Trophoblast cell (in vitro differentiated cells and primary cell): ENCODE measurements at places on chromosomes 5 and 9.

DNA sequence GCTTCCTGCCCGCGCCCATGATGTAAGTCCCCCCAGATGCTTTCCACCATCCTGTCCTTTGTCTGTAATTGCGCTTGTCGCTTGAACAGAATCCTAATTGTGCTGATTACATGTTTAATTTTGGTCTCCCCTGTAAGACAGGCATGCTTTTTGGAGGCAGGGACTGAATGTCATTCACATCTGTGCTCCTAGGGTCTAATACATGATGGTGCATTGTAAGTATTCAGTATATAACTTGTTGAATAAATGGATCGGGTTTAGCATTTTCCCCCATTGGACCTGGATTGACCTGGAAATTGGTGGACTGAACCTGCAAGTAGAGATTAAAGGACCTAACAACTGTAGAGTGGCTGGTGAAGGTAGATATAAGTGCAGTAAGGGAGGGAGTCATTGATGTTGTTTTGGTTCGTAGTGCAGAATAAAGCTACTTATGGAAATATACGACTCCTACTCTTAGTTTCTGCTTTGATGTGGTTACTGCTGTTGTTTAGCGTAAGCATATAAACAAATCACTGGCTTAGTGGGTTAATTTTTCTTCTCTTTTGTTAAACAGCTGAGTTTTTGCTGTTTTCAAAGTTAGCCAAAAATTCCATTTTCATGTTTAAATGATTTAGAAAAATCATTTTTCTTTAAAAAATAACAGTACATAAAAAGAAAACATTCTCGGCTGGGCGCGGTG lies 57.3 kb downstream of the TRIO start:
- H3K4me3 ChIP-seq = no peak overlapping the region
- H3K36me3 ChIP-seq = no peaks in the 10 kb centered on the region
- H3K27ac ChIP-seq = no peak overlapping the region
- H3K4me1 ChIP-seq = peaks cover 5% of the 10 kb centered on the region
- no peak for DNase-seq

GRCh38 chr9:618478-618877 lies 223.0 kb upstream of the DMRT1 start:
- no peak overlapping the region for H3K27ac ChIP-seq
- no peak overlapping the region for H3K4me3 ChIP-seq

- H3K4me1 ChIP-seq = no peaks in the 10 kb centered on the region
- no peak overlapping the region for H3K4me3 ChIP-seq
- H3K36me3 ChIP-seq = no peaks in the 10 kb centered on the region
- H3K27me3 ChIP-seq = no peaks in the 10 kb centered on the region
- DNase-seq = no peak
Observed at GRCh38 chr9:11558043-11558442, 945.2 kb upstream of the PTPRD start.

DNA sequence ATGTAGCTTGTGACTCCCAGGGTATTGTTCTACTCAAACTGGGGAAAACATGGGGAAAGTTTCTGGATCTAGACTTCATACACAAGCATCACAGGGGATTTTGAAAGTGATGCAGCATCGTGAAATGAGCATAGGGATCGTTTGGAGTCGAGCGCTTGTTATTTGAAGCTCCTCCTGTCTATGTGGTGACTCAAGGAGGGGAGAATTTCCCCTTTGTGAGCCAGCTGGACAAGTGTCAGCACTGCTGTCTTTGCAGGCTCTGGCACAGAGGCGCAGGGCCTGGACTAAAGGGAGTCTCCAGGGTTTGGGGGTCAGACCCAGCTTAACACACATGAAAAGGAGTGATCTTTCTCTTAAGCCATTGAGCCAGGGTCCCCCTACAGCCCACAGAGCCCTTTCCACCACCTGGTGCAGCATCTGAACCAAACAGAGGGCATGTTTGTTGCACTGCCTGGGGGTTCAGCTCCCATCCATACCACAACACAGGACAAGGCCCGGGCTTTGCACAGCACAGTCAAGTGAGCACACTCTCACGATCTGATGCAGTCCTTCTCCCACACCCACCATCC lies 51.0 kb downstream of the IRF1 start:
- DNase-seq = peak; percentile 70
- H3K27me3 ChIP-seq = no peaks in the 10 kb centered on the region
- no peaks in the 10 kb centered on the region for H3K36me3 ChIP-seq
- H3K27ac ChIP-seq = no peak overlapping the region
- no peak overlapping the region for H3K4me3 ChIP-seq
- H3K4me1 ChIP-seq = peaks cover 19% of the 10 kb centered on the region

DNA sequence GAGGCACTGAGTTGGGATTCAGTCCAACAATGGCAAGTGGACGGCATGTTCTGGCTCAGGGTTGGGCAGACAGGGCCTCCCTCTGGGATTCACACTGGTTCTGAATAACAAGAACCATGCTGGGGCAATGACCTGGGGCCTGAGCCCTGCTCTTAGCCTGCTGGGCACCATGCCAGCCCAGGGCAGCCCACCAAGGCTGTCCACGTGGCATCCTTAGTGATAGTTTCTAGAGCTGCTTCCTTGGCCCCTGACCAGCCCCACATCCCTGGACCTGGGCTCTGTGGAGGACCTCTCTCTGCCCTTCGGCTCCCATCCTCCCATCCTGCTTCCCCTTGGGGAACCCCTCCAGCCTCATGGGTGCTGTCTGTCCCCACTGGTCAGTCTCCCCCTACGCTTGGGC lies 22.3 kb upstream of the OLFM1 start:
- H3K36me3 ChIP-seq = no peaks in the 10 kb centered on the region
- no peaks in the 10 kb centered on the region for H3K27me3 ChIP-seq
- no peak overlapping the region for H3K27ac ChIP-seq
- DNase-seq = no peak

- H3K4me3 ChIP-seq = peak overlapping the region; percentile 50
- no peaks in the 10 kb centered on the region for H3K36me3 ChIP-seq
- no peak overlapping the region for H3K27ac ChIP-seq
- no peaks in the 10 kb centered on the region for H3K4me1 ChIP-seq
- H3K27me3 ChIP-seq = no peaks in the 10 kb centered on the region
Observed at GRCh38 chr5:12277504-12278192, 373.4 kb upstream of the CTNND2 start.

DNA sequence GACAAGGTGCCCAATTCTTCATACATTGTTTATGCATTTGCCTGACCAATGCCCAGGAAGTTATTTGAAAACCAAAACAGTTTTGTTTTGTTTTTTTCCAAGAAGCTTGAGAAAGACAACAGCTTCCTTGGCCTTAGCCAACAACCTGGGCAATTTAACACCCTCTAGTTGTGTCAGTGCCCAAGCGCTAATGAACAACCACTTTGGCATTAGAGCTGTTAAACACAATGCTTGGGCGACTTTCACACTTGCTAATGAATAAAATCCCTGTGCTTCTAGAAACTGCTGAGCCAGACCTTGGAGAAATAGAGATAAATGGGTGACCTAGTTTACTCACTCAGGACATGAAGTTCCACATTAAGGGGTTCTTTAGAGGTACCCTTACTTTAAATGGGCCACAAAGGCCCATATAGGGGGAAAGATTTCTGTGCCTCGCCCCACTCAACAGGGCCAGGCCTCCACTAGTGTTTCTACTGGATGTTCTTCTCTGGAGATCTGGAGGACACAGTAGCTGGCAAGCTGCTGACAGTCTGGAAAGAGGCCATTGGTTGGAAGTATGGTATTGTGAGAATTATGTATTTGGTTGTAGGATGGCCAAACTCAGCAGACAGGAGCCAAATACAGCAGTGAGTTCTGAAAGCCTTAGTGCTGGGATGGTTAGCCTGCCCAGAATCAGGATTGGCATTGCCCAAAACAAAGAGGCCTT lies 179.8 kb downstream of the DOCK8 start:
- H3K36me3 ChIP-seq = no peaks in the 10 kb centered on the region
- no peak overlapping the region for H3K27ac ChIP-seq
- DNase-seq = no peak
- H3K27me3 ChIP-seq = no peaks in the 10 kb centered on the region
- no peak overlapping the region for H3K4me3 ChIP-seq

DNA sequence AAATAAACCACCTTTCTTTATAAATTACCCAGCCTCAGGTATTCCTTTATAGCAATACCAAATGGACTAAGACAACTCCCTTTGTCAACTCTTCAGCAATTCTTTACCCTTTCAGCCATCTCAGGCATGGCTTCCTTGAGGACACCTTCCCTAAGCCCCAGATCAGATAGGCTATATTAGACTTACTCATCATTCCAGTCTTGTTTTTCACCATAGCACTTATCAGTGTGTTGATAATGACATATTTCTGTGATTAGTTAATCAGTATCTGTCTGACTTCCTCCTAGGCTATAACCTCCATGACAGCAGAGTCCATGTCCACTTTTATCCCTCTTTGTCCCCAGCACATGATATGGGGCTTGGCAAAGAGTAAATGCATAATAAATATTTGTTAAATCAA lies 238.1 kb downstream of the ACTL7B start:
- H3K27ac ChIP-seq = no peak overlapping the region
- DNase-seq = peak; percentile 90
- H3K36me3 ChIP-seq = no peaks in the 10 kb centered on the region

DNA sequence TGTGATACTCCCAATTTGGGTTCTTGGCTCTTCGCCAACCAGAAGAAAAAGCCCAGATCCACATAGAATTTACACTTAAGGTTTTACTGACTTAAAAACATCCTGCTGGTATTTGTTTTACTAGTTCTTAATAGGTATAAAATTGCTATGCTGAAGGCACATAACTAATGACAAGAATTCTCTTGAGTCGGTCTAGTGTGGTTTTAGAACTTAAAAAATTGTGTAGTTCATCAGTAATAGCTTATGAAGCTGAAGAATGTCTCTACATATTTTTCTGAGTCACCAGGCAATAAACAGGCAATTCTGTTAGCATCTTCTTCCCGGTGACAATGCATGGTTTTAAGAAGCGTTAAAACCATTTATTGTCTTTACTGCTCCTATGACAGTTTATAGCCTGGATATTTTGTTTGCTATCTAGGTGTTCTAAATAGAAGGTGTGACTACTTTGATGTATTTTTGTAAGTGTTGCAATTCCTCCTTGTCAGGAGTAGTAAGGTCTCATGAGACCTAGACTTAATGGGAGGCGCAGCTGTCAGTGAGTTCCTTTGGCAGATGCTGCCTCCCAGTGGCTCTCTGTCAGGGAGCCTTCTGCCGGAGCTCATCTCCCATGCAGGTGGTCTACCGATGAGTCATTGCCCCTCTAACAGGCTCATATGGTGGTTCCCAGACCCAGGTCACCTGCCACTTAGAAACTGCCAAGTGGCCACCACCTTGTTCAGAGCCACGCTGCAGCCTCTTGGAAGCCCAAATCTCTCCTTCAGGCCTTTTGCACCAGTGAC lies 173.8 kb downstream of the MAST4 start:
- no peak for DNase-seq
- no peaks in the 10 kb centered on the region for H3K27me3 ChIP-seq
- no peaks in the 10 kb centered on the region for H3K4me1 ChIP-seq
- H3K4me3 ChIP-seq = no peak overlapping the region
- no peaks in the 10 kb centered on the region for H3K36me3 ChIP-seq

DNA sequence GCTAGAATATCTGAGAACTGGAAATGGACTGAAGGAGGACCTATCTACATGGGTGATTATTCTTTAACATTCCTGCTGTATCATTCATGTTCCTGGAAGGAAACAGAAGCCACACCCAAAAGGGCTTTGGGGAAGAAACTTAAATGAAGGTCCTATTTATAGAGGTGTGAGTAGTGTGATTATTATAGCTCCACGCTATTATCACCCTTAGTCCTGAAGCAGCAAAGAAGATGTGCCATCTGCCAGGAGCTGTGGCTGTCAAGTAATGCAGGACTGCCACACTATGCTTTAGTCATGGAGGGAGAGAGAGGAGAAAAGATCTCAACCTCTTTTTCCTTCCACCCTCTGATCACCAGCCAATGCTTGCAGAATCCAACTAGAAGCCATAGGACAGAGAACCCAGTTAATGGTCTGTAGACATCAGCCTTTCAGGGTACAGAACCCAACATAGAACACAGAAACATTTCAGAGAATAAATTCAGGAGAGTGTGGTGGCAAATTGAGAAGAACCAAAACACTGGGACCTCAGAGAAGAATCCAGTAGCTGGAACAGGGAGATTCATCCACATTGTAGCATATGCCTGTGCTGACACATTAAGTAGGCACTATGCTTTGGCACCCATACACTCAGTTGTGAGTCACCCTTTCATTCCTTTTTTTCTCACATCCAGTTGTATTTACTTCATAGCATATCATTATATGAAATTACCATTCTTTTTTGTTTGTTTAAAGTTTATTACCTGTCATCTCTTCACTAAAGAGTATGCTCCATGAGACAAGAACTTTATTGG lies 21.0 kb upstream of the RNF180 start:
- no peaks in the 10 kb centered on the region for H3K4me1 ChIP-seq
- no peak for DNase-seq
- no peak overlapping the region for H3K27ac ChIP-seq
- no peak overlapping the region for H3K4me3 ChIP-seq

DNA sequence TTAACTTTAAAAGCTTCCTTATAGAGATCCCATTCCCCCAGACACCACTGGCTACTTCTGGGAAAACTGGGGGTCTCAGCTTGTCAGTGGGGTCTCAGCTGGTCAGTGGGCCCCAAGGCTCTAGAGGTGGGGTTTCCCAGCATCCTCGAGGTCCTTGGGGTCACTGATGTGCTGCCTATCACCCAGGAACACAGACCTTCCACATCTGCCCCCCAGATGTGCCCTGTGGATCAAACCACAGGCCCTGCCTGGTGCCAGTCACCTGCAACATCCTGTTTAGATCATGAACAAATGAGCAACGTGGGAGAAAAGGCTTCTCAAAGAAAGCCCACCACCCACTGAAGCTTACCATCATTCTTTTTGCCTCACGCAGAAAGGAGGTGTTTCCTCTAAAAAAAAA lies 165.6 kb upstream of the FSTL4 start:
- no peak overlapping the region for H3K4me3 ChIP-seq
- H3K4me1 ChIP-seq = no peaks in the 10 kb centered on the region
- no peak for DNase-seq
- no peaks in the 10 kb centered on the region for H3K27me3 ChIP-seq
- H3K27ac ChIP-seq = no peak overlapping the region

DNA sequence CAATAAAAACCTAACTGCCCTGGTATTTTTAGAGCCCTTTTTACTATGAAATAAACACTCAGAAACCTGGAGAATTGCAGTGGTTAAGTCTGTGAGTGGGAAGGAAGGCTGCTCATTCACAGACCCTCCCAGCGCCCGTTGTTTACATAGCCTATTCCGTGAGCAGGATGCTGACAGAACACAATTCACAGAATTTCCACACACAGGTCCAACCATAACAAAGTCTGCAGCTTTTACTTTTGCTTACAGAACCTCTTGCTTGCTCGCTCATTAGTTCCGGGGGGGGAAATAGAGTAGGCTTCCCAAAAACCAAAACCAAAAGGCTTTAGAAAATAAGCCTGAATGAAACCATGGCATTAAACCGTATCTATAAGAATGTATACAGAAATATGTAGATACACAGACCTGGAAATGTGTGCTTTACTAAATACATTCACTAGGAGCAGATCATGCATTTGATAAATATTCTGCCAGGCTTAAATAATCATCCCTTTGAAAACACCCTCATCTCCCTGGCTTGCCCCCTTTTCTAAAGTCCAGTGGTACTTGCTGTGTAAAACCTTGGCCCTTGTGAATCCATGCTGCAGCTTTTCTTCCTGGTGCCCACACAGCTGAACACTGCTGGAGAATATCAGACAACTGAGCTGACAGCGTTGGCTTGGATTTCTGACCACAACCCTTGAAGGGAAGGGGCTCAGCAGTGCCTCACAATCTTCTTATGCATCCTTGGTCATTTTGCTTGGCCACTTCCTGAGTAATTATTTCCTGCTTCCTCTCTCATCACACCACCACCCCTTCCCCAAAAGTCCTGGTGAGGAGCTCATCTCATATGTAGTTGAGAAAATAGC lies 128.0 kb downstream of the FANCC start:
- no peak for DNase-seq
- no peaks in the 10 kb centered on the region for H3K36me3 ChIP-seq
- H3K4me3 ChIP-seq = no peak overlapping the region
- H3K27me3 ChIP-seq = no peaks in the 10 kb centered on the region
